ENCODE measurements at places on chromosomes 6 and 20.

DNA sequence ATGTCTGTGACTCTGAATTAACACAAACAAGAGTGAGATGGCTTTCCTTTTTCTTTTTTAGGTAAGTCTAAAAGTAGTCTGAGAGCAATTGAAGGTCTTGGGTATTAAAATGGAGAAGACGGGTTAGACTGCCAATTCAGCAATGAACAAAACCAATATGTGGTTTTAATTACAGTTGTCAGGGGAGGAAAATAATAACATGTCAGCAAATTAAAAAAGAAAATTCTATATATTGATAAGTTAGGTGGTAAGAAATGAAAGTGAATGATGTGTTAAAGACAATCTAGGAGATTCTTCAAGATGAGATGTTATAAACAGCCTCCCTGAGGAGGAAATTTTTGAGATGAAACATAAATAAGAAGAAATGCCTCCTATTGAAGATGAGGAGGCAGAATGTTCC, 150.6 kb upstream of the HSF2 start:
- no peak for DNase-seq

GRCh38 chr6:139470997-139471396, 96.5 kb upstream of the CITED2 start:
- no peak for DNase-seq

DNA sequence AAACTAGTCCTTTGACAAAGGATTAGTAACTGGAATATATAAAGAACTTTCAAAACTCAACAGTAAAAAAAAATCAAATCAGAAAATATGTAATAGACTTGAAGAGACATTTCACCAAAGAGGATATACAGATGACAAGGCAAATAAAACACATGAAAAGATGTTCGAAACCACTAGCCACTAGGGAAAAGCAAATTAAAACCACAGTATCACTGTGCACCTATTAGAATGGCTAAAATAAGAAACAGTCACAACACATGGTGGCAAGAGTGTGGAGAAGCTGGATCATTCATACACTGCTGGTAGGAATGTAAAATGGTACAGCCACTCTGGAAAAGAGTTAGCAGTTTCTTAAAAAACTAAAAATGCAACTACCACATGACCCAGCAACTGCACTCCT, 14.9 kb downstream of the ZBTB2 start:
- DNase-seq = no peak

DNA sequence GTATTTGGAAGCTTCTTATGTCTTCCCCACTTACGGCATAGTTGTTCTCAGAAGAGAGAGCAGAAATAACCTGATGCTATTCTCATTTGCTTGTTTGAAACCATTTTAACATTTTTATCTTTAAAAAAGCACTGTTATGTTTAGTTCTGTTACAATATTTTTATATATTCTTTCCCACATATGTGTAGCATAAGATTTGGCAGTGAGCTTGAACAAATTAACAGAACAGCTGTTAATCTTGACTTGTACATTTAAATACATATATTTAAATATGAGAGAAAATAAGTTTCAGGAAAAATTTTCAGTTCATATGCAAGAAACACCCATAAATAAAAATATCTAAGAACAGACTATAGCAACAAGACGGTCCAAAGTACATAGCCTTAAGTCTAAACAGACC, 431.7 kb upstream of the IRAK1BP1 start:
- no peak for DNase-seq

DNA sequence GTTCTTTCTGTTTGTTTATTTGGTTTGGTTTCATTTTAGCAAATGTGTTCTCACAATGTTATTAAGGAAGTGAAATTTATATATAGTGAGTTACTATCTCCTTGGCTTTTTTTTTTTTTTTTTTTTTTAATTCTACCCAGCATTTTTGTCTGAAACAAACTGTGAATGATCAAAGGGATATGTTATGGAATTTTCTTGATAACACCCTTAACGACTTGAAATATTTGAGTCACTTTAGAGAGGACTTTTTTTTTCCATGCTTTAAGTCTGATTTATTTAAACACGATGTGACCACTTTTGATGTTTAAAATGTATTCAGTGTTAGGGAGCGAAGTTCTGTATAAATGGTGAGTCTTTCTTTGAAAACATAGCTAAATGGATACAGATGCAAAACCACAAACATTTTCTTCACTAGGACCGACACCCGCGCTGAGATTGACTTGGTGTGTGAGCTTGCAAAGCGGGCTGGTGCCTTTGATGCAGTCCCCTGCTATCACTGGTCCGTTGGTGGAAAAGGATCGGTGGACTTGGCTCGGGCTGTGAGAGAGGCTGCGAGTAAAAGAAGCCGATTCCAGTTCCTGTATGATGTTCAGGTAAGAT, 149.7 kb downstream of the MTHFD1L start:
- no peak for DNase-seq

DNA sequence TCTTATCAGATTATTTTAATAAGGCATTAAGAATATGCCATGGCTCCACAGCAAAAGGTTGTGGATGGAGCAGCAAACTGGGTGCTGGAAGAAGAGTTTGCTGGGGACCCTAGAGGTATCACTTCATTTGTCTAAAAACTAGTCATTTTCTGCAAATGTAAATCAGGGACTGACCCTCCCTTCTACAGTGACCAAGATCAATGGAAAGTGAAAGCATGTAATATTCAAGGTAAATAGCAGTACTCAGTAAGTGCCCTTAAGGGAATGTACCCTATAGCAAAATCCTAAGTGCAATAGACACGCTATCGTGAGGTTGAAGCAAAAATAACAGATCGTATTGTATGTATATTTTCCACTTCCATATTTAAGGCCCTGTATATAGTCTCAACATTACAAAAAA, 38.7 kb downstream of the TRDN start:
- DNase-seq = no peak

- no peak for DNase-seq
Measured at GRCh38 chr20:62732842-62733525, 24.3 kb downstream of the NTSR1 start.

GRCh38 chr6:12585497-12585958, 131.0 kb upstream of the PHACTR1 start:
- no peak for DNase-seq

- no peak for DNase-seq
Measured at GRCh38 chr20:9363673-9364072, 150.7 kb upstream of the LAMP5 start.

GRCh38 chr6:19438566-19439353, 398.4 kb upstream of the ID4 start:
- no peak for DNase-seq

DNA sequence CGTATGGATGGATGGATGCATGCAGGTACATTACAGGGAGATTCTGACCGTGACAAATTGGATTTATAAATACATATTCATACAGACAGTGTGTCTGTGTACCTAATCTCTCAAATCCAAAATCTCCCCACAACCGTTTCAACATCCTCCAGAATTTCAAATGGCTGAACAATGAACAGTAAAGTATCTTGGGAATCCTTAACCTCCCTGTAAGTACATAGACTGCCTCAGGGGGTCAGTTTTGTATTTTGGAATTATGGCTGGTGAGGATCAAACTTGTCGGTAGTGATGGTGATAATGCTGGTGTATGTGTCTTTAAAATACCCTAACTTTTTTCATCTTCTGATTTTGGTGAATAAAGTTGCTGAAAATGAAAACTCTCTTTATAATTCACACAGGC, 246.2 kb downstream of the FOXC1 start:
- no peak for DNase-seq

GRCh38 chr6:83417880-83418663, 12.8 kb downstream of the ME1 start:
- DNase-seq = no peak

DNA sequence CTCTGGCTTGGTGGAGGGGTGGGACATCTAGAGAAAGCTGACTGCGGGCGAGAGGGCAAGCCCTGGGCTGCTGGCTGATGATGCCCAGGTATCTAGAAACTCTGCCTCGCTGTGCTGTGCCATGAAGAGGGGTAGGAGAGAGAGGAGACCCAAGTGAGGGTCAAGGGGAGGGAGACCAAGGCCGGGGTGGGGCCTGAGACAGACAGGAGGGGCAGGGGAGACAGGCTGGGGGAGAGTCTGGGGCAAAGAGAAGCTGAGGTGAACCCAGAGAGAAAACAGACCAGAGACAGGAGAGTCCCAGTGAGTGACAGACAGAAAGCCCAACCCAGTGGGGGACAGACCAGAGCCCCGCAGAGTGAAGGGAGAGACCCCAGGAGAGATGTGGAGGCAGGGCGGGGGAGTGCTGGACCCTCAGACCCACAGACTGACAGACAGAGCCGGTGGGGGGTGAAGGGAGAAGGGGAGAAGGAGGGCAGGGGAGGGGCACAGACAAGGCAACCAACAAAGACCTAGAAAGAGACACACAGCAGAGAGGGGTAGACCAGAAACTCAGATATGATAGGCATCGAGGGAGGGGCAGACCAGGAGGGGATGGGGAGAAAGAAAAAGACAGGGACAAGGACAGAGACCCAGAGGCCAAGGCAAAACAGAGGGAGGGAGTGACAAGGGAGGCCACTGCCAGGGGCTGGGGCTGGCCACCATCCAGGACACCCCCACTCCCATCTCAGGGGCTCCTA, 5.9 kb downstream of the TEAD3 start:
- no peak for DNase-seq

GRCh38 chr6:113377362-113377942, 479.7 kb upstream of the MARCKS start:
- DNase-seq = no peak

GRCh38 chr6:170313716-170314295, 7.2 kb downstream of the FAM120B start:
- no peak for DNase-seq

GRCh38 chr6:42744351-42744893, 1.5 kb downstream of the TBCC start:
- no peak for DNase-seq

DNA sequence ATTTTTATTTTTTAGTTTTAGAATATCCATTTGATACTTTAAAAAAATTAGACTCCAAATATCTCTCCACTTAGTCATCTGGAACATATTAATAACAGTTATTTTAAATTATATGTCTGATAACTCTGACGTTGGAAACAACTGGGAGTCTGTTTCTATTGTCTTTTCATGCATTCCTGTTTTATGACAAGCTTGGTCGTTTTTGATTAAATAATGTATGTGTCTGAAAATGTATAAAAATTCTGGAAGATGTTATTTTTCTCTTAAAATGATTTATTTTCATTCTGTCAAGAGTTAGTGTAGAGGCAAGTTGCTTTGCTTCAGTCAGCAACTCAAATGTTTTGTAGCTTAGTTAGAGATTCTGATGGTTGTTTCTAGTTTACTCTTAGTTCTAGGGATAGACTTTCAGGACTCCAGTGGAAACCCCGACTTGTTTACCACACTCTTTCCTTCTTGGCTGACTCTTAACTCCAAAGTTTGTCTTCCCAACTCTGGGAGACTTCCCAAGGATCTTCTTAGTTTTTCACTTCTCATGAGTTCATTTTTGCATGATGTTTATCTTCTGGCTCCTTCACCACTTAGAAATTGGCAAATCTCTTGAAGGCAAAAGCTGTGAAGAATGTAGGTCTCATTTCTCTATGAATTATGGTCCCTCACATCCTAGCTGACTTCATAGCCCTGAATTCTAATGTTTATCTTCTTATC, 190.9 kb downstream of the LAMA2 start:
- no peak for DNase-seq

GRCh38 chr6:56288347-56288746, 41.0 kb upstream of the COL21A1 start:
- DNase-seq = no peak

DNA sequence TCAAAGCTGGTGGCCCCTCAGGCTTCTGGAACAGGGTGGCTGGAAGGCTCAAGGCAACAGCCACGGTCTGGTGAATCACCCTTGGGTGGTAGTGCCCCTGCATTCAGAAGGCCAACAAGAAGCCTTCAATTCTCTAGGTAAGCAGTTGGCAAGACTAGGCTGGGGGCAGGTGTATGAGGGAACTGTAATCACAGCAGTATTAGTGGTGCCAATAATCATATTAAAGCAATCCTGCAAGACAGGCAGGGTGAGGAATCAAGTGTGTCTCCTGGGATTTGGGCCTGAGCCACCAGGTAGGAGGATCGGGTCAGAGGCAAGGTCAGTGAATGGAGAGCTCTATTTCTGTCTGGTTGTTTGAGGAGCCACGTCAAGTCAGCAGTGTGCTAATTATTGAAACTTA, 24.9 kb upstream of the SCUBE3 start:
- no peak for DNase-seq

DNA sequence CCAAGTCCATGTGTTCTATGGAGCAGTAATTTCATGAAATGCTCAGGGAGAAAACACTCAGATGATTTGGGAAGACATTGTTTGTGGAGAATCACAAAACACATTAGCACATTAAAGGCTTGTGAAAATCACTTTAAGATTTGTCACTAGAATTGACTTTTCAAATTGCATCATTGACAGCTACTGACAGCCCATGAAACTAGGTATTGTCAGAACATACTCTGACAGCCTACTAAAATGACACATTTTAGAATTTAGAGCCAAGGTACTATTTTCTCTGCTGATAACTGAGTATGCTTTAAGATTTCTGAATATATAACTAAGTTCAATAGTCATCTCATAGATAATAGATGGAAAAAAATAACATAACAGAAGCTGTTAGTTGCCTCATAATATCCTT, 67.4 kb upstream of the FOXC1 start:
- no peak for DNase-seq

DNA sequence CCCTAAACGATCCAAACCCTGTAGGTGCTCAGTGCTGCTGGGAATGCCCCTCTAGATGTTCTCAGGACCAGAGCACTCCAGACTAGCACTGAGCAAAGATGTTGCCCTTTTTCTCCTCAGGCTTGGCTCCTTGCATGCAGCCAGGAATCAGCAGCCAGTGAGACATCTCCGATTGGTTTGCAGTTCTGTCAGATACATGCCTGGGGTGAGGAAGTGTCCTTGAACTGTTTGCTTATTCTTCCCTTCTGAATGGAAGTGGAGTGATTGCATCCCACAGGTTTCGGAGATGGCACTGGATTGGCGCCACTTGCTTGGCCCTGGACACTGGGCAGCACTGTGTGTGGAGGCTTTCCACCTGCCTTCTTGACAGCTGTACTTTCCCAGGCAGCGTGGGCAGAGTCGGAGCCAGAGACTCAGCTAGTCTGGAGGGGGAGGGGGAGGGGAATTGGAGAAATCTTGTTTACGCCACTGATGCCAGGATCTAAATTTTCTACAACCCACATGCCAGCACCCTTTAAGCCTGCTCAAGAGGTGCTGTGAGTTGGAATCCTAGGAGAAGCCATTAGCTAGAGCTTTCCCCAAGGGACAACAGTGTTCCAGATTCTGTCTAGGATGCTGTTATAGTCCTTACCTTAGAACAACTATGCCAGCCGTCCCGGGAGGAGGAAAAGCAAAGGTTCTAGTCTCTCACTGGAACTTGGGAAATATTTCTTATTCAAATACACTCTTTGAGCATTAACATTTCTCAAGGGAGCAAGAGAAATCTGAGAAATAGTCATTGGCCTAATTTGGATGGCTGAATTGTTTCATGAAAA, 49.2 kb upstream of the SASH1 start:
- no peak for DNase-seq

All from central memory CD8-positive, alpha-beta T cell (primary cell).